ENCODE measurements at places on chromosomes 2 and 18.

- no peak for DNase-seq
These were observed 79.8 kb upstream of the SPATS2L start for GRCh38 chr2:200226451-200227426.

- DNase-seq, result peak; percentile 76
These were observed 109.9 kb downstream of the SLC4A3 start for GRCh38 chr2:219737270-219737691.

- no peak for DNase-seq
These were observed 63.1 kb downstream of the AAK1 start for GRCh38 chr2:69580486-69580885.

DNA sequence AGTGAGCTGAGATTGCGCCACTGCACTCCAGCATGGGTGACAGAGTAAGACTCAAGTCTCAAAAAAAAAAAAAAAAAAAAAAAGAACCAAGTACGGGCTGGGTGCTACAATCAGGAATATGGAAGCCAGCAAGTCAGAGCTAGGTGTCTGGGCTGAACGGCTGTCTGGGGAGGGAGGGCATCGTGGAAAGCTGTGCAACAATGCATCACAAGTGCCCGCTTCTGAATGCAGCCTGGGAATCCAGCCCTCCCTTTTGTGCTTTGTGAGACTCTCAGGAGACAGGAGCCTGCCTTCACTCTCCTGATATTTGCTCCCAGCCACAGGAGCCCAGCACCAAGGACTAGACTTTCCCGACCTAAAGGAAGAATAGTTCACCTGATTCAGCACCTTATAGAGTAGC lies 124.9 kb upstream of the SMAD2 start:
- DNase-seq, result no peak

DNA sequence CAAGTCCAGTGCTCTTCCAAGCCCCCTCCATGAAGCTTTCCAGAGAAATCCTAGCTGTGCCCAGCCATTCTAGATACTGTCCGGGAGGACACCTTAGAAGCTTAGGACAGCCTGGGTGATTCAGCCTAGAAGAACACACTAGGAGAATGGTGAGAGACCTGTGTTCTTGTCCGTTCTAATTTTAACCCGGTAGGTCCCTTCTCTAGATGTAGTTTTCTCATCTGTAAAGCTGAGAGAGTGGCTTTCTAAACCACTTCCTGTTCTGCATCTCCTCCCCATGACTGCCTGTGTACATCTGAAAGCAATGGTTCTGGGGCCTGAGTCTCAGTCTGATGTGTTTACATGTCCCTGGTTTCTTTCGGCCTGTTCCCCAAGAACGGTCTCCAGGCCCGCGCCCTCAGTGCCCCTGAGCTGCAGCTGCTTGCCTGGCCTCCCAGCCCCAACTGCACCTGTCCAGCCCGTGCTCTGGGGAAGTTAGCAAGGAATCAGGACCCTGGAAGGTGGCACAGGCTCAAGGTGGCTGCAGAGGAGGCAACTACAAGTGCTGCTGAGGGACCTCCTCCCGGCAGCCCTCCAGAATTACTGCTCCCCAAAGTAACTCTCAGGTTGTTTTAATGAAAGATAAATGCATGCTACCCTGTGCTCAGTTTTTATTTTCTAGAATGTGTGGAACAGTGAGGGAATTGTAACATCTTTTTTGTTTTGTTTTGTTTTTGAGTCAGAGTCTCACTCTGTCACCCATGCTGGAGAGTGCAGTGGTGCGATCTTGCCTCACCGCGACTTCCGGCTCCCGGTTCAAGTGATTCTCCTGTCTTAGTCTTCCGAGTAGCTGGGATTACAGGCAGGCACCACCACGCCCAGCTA lies 105.9 kb downstream of the LBH start:
- no peak for DNase-seq

DNA sequence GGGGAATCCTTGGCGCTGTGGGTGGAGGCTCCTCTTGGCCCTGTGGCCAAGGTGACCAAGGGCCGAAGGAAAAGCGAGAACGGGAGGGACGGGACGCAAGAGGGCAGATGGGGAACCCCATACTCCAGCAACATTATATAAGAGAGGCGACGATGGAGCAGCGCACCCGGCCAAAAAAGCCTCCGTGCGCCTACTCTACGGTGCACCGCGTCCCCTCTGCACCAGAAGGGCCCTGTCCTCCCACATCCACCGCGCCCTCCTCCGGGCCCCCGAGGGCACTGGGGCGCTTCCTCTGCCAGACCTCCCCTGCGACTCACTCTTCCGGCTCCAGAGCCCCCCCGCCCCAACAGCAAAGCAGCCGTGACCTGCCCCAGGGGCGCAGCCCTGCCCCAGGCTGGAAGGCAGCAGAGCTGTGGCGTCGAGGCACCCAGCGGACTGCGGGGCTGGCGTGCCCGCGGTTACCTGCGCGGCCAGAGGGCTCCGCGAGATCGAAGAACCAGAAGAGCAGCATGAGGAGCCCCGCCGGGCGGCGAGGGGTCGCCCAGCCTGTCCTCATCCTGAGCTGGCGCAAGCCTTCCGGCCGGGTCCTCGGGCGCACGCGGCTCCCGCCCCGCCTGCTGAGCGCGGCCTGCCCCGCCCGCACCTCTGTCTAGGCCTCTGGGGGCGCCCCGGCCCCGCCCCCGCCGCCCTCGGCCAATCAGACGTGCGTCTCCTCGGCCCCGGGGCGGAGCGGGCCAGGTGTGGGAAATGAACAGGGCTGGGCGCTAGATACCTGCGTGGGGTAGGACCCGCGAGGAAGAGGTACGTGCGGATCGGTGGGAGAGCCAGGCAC lies 106.3 kb upstream of the CD302 start:
- DNase-seq, result no peak
